ENCODE measurements at places on chromosomes 13 and 19. TPM values are rescaled to one million over a fixed set of nuclear protein-coding genes. Genes with fewer than 3 reads are reported as not detected.

DNA sequence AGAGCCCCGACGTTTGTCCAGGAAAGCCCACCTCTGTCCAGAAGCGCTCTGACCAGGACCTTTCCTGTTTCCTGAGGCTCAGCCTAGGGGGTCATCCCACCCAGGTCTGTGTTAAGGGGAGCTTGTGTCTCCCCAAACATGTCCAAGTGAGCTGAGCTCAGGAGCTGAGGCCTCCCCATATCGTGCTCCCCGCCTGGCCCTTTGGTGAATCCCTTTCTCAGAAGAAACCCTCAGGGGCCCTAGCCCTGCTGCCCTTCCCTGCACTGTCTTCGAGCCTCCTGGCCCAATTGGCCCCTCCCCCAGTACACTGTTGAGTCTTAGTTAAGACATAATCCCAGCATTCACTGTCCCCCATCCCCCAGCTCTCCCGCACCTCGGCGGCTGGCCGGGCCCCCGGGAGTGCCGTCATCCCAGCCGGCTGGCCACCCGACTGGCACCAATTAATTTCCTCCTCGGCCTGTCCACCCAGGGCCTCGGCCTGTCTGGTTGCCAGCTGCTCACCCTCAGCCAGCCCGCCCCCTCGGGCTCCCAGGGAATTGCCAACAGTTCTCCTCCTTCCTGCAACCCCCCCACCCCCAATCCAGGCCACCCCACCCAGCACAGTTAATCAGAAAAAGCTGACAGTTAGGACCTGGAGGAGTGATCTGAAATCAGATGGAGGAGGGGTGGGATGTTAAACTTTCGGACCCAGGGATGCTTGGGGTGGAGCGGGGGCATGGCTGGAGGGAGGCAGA, 13.6 kb downstream of the IER2 start:
- DNase-seq: peak; percentile 90

DNA sequence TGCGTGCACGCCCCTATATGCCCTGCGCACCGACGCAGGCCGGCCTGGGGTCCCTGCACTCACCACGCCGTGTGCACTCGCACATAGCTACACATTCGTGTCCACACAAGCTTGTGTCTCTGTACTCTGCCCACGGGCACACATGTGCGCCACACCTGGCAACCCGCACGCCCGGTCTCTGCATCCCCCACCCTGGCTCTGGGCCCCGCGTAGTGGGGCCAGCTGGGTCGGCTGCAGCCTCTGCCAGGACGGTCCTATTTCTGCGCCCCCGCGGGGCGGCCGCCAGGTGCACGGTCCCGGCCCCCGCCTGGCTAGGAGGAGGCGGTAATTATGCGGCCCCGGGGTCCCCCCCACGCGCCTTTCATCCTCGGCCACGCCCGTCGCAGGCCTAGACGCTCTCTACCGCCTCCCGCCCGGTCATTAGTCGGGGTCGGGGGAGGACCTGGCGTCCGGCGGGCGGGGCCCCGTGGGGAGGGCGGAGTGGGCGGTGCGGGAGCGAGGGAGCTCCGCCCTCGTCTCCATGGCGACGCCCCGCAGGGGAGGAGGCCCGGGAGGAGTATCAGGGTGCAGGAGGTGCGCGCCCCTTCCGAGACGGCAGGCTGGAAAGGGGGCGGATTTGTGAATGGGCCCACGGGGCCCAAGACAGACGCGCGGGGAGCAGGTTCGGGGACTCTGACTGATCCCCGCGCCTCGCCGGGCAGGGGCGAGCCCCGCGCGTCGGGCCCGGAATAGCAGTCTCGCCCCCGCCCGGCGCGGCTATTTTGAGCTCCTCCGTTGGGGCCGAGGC, 2.8 kb upstream of the CIRBP start:
- peak; percentile 96 for DNase-seq

- DNase-seq: no peak
Measured at GRCh38 chr19:15038294-15038693, 11.0 kb upstream of the CASP14 start.

GRCh38 chr19:11196406-11197287, 698 bp downstream of the KANK2 start:
- peak; percentile 85 for DNase-seq

DNA sequence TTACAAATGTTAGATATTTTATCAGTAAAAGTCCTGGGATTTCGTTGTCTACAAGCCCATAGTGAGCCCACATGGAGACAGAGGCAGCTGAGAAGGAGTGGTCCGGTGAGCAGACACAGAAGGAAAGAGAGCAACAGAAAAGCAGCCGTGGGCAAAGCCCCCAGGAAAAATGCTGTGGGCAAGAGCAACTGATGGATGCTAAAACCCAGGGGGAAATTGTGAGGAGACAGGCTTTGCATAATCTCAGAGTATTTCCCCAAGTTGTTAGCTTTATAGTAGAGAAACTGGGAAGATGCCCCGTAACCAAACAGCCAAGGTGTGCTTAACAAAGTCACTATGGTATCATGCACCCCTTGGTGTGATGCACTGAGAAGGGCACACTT, 35.1 kb downstream of the GJA3 start:
- no peak for DNase-seq

- no peak for DNase-seq
Measured at GRCh38 chr19:29329460-29330134, 116.6 kb upstream of the UQCRFS1 start.

GNG7 gene
- 2.4 TPM for total RNA-seq

MAP2K7 gene
- 34.3 TPM for total RNA-seq

DOCK6 gene
- total RNA-seq: 109 TPM

Data from aorta (tissue), 5 donors.